ENCODE measurements at places on chromosomes 1 and 21.
A peak's percentile ranks its signal among the peaks of the same experiment; 100 is the strongest.

- DNase-seq: no peak
These were observed 4.2 kb downstream of the UBR4 start for GRCh38 chr1:19205845-19206244.

GRCh38 chr1:23129846-23130245, 38.8 kb downstream of the LUZP1 start:
- no peak for DNase-seq

- peak; percentile 60 for DNase-seq
These were observed 24.4 kb downstream of the RRAGC start for GRCh38 chr1:38834937-38835827.

GRCh38 chr1:31548534-31548906, 27.8 kb upstream of the TINAGL1 start:
- no peak for DNase-seq

GRCh38 chr1:193926956-193927355, 740.5 kb upstream of the B3GALT2 start:
- DNase-seq: no peak

DNA sequence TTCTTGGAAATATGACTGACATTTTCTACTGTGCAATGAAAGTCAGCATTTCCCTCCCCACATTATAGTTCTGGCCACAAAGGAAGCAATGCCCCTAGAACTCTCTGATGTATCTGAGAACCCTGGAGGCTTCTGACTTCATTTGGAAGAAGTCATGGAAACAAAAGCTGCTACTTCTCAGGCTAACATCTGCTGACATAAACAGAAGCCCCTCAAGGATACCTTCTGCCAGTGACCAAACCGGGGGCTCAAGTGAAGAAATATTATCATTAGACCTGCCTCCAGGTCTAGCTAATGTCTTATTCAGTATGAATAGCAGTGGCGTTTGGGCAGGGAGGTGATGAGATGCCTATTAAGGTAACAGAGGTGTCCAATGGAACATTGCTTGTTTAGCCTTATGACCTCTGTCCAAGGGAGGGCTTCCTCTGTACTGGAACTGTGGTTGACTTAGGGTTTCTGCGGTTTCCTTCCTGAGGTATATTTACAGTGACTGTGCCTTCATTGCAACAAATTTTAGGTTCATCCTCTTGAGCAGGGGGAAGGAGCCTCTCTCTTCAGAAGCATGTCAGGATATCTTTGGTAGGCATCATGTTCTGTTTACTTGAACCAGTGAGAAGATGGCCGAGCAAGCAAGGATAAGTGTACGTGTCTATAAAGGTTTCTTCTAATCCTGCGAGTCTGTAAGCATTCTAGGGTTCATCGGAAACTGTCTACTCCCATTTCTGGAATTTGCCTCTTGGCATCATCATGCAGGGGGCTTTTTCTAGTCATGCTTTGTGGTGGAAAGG, 161.7 kb downstream of the PBX1 start:
- DNase-seq: no peak

GRCh38 chr1:209708297-209708696, 3.7 kb downstream of the HSD11B1 start:
- no peak for DNase-seq

DNA sequence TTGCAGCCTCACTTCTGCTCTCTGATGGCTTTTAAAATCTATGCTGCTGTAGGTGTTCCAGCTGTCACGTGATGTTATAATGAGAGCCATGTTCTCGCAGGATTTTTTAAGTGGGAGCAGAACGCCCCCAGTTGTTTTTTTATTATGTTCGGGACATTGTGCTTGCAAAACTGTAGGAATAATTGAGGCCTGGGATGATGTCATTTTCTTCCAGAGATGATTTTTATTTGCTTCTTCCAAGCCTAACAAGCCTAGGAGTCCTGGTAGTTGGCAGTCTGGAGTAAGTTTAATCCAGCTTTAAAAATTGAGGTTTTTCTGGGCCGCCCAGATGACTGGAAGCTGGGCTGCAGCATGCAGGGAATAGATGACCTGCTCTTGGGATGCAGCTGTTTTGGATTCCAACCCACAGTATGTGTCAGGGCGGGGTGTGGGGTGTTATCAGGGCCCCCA, 34.6 kb upstream of the CHIT1 start:
- no peak for DNase-seq

DNA sequence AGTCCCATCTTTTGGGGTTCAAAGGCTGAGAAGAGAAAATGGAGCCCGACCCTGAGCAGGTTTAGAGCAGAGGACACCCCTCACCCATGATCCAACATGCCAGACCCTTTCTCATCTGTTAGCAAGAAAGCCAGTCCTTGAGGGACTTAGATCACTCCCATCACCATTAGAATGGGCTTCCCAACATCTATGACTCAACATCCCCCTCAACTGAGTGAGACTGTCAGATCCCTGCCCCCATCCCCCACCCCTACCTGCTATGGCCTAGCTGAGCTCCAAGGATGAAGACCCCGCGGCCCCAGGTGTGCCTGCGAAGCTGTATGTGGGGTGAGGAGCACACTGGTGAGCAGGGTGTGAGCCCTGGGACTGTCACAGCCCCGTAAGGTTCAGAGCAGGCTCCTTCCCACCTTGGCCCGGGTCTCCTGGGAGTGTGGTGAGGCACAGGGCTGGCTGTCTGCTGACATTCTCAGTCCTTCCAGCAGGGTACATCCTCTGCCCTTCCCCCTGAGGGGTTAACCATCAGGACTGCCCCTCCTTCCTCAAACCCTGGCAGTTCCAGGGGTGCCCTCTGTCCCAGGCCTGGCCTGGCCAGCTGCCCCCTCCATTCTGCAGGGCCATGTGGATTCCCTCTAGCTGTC, 21.4 kb upstream of the BLACAT1 start:
- DNase-seq: no peak

DNA sequence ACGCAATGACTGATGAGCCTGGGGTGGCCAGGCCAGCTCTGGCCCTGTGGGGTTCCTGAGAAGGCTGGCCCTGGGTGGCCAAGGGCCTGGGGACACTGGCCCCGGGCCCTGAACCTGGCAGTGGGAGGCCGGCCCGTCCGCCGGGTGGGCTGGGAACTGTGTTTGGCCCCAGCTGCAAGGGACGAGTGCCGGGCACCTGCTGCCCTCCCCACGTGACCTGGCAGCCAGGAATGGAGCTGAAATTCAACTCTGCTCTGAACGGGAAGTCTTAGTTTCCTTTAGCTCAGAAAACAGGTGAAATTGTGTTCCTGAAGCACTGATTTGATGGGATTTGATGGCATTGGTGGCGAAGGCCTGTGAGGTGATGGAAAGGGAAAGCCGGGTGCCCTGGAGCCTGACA, 8.2 kb upstream of the TTLL10 start:
- DNase-seq: no peak

DNA sequence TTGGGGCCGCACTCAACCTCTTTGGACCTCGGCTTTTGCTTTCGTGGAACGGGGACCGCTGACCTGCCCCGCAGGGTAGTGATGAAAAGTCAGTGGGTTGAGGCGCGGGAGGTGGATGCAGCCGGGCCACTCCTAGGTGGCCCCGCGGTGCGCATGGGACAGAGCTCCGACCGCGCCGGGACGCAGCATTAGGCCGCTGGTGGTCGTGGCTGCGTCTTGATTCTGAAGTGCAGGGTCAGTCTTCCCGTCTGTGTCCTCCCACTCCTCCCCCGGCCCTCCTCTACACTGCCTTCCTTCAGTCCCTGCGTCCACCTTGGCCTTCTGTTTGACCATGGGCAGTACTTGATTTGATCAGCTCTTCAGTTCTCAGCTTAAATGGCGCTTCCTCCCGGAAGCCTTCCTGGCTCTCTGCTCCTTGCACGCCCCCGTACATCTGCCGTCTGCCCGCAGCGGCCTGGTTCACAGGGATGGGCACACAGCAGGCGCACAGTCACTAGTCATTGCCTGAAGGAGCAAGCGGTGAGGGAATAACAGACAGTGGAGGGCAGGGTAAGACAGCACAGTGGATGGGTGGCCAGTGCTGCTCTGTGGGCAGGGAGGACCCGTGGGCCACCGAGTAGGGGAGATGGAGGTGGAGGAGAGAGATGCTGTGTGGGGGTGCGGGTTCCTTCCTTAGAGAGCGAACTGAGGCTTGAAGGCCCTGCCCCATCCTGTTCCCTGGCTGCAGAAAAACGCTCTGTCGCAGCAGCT, 633 bp downstream of the THEMIS2 start:
- DNase-seq: peak; percentile 32

GRCh38 chr1:1833916-1834325, 55.7 kb upstream of the NADK start:
- DNase-seq: no peak

DNA sequence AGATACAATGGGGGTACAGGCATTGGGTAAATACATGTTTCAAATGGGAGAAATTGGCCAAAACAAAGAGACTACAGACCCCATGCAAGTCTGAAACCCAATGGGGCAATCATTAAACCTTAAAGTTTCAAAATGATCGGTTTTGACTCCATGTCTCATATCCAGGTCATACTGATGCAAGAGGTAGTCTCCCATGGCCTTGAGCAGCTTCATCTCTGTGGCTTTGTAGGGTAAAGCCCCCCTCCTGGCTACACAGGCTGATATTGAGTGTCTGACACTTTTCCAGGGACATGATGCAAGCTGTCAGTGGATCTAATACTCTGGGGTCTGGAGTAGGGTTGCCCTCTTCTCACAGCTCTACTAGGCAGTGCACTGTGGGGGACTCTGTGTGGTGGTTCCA, 286.1 kb downstream of the LRRIQ3 start:
- DNase-seq: no peak

- DNase-seq: no peak
These were observed 38.0 kb upstream of the DESI2 start for GRCh38 chr1:244614879-244615278.

DNA sequence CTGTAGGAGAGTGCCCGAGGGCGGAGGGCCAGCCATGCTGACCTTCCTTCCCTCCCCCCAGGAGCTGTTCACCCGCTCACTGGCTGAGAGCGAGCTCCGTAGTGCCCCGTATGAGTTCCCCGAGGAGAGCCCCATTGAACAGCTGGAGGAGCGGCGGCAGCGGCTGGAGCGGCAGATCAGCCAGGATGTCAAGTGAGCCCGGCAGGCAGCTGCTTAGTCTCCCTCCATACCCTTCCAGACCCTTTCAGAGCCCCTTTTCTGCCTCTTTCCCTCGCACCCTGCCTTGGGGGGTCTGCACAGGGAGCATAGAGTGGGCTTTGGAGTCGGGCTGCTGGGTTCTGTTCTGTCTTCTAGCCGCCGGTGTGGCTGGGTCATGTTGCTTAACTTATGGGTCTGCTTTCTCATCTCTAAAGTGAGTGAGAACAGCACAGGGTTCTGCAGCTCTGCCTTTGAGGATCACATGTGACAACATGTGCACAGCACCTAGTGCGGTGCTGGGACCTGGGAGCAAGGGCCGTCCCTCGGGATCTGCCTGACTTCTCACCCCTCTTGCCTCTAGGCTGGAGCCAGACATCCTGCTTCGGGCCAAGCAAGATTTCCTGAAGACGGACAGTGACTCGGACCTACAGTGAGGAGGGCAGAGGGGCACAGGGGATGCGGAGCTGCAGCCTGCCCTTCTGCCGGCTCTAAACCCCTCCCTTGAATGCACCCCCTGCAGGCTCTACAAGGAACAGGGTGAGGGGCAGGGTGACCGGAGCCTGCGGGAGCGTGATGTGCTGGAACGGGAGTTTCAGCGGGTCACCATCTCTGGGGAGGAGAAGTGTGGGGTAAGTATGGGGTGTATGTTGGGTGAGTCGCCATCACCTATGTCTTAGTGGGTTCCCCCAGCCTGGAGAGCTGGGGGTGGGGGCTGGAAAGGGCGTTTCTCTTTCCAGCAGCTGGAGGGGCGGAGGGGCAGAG, 6.2 kb downstream of the AMPD2 start:
- no peak for DNase-seq

DNA sequence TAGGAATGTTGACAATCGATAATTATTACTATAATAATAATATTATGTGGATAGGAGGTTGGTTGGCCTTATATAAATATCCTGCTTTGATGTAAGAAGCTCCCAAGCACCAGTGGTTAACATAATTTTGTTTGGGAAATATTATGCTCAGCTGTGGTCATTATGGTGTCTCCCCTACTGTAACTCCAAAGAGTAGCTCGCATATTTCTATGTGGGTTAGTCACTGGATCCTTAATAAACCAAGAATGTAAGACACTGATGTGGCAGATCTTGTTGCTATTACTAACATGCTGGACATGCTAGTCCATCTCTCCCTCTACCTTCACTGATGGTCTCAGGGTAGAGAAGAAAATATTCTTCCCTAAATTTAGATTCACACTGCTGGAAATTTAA, 79.2 kb upstream of the RALGPS2 start:
- no peak for DNase-seq

DNA sequence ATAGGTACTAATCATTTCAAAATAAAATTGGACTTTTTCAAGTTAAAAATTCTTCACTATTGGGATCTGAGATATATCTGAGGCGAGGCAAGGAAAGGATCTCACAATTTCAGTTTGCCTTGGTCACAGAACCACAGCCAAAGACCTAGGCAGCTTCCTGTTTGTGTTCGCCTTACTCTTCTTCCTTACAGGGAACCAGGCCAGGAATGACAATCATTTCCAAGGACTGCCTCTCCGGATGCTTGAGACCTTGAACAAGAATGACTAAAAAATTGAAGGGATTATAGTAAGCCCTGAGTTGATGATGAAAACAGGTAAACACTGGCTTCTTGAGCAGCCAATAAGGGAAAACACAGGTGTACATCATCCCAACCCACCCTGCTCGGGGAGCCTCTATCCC, 35.2 kb upstream of the SERBP1 start:
- no peak for DNase-seq

- DNase-seq: no peak
These were observed 255.3 kb downstream of the PDE4B start for GRCh38 chr1:66048011-66048410.

- DNase-seq: peak; percentile 94
These were observed 409 bp upstream of the HOOK1 start for GRCh38 chr1:59814180-59814900.

DNA sequence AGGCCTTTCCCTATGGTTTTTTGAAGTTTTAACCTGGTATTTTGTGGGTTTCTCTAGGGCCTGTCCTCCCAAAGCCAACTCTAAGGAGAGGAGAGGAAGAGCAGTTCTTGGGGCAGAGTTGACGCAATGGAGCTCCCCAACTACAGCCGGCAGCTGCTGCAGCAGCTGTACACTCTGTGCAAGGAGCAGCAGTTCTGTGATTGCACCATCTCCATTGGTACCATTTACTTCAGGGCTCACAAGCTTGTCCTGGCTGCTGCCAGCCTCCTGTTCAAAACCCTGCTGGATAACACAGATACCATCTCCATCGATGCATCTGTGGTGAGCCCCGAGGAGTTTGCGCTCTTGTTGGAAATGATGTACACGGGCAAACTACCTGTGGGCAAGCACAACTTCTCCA, 38.2 kb downstream of the ZBTB40 start:
- DNase-seq: no peak

DNA sequence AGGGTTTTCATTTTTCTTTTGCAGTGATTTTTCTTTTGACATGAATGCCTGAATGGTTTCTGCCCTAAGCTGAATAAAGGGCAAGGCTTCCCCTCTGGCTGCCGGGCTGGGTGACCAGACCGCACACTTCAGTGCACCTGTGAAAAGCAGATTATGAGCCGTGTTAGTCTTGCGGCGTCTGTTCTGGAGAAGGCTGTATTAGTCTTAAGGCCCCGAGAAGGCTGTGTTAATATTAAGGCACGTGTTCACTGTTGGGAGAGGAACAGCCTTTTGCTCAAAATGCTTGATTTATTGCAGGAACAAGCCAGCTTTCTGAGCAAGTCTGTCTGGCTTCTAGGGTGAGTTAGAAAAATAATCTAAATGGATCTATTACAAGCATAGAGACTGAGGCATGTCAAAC, 54.7 kb upstream of the DNAH14 start:
- no peak for DNase-seq
